ENCODE measurements at places on chromosomes 13 and 19.

DNA sequence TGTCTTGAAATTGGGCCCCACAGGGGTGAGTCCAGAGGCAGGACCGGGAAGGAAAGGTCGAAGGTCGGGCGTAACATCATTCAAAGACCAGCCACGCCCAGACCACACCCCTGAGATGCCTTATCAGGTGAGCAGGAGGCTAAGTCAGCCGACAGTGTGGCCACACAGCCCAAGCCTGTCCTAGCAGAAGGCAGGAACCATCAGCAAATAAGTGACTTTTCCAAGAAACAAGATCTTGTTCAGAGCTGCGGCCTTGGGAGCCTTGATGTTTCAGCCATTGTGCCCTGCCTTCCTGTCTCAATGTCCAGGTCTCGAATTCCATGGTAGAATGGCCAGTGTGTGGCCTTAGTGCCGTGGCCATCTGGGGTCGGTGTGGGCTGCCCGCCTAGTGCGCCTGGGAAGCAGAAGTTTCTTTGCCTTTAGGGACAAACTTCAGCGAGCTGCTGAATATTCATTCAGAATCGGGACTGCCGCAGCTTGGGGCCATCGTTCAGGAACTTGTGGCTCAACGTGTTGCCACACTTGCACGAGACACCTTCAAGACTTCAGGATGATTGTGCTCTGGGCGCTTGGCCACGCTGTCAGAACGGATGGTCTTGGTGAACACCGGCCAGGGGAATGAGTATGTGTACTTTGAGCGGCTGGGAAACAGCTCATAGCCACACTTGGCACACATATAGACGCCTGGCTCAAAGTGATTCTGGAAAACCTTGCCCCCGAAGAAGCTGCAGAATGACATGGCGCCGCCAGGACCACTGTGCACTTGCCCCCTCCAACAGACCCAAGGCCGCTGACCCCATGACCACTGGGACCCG is 6.1 kb upstream of the IFNL4 start:
- DNase-seq = no peak

DNA sequence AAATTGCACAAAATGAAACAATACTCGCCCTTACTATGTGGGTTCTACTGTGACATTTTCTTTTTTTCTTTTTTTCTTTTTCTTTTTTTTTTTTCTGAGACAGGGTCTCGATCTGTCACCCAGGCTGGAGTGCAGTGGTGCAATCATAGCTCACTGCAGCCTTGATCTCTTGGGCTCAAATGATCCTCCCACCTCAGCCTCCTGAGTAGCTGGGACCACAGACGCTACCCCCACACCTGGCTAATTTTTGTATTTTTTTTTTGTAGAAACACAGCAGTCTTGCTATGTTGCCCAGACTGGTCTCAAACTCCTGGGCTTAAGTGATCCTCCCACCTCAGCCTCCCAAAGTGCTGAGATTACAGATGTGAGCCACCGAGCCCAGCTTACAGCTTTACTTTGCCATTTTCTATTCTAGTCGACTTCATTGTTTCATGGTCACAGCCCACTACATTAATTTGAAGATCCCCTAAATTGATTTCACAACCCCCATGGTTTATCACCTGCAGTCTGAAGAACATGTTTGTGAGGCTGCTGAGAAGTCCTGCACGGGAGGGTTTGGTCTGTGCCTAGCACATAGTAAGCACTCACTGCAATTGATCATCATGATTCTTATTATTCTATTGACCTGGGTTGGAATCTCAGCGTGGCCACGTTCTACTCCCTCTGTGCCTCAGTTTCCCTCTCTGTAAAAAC is 3.8 kb downstream of the BCL3 start:
- no peak for DNase-seq

DNA sequence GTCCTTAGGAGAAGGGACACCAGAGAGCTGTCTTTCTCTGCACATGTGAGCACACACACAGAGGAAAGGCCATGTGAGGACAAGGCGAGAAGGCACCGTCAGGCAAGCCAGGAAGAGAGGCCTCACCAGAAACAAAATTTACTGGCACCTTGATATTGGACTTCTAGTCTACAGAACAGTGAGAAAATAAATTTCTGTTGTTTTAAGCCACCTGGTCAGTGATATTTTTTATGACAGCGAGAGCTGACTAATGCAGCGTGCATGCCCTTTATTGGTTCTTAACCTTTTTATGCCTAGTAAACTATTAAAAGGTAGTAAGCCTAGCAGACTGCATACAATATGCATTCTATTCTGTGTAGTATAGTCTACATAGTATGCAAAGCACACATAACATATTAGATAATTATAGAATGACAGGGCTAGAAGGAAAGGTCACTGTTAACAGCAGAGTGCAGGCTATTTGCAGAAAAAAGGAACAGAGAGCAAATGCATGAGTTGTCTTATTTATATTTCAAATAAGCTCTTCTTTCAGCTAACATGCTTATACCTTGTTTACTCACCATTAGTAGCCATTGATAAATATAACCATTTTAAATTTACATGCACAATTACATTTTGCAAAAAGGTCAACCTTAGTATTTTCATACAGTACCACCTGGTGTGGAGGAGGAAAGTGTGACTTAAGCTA is 25.2 kb upstream of the KATNAL1 start:
- DNase-seq = no peak

GRCh38 chr13:113361406-113361805 is 2.5 kb downstream of the GRTP1 start:
- DNase-seq = no peak

DNA sequence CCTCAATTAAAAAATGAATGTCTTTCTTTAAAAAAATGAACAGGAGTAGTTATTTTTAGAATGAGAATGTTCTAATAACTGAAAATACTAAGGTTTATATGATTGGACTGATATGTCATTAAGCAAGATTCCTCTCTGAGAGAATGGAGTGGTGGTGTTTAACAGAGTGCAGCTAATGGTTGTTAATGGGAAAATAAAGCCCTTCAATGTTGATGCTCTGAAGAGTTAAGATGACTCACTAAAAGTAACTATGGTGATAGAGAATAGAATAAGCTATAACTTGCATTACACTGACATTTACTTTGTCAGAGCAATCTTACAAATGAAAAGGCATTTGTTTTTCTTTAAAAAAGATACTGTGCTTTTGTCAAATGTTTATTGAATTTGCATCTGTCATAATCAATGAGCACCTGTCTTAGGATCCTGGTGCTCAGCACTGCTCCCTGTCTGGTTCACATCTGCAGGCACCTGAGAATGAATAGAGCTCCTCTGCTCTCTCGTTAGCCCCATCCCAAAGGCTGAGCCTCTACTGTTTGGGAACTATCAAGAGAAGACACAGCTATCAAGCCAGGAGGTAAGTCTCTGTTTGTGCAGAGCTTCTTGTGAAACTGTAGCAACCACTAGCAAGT is 15.1 kb downstream of the PABPC3 start:
- no peak for DNase-seq

DNA sequence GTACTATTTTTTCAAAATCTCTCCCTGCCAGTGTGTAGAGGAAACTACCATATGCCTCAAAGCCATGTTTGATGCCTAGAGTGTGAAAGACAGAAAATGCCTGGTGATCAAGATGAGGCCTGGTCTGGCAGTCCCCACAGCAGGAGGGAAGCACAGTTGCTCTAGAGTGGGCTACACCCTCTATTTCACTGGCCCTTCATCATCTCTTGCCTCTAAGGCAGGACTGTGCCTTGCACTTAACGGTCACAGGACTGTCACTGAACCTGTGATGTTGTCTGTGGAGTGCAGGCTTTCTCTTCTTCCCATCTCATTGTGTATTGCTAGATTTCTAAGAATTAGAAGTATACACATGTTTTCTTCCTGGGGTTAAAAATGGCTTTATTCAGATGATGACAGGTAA is 16.3 kb downstream of the POLR1D start:
- no peak for DNase-seq

Measured in effector CD8-positive, alpha-beta T cell (primary cell).